Fibroblast of villous mesenchyme (primary cell): ENCODE measurements at places on chromosomes 5 and 9.

- DNase-seq, result no peak
Measured at GRCh38 chr5:42230839-42231238, 192.4 kb upstream of the GHR start.

- no peak for DNase-seq
Measured at GRCh38 chr5:41770799-41771198, 99.4 kb downstream of the OXCT1 start.

GRCh38 chr5:151750121-151750520 lies 8.3 kb downstream of the ATOX1 start:
- peak; percentile 45 for DNase-seq

GRCh38 chr5:10115669-10116068 lies 134.0 kb downstream of the ATPSCKMT start:
- DNase-seq, result no peak

DNA sequence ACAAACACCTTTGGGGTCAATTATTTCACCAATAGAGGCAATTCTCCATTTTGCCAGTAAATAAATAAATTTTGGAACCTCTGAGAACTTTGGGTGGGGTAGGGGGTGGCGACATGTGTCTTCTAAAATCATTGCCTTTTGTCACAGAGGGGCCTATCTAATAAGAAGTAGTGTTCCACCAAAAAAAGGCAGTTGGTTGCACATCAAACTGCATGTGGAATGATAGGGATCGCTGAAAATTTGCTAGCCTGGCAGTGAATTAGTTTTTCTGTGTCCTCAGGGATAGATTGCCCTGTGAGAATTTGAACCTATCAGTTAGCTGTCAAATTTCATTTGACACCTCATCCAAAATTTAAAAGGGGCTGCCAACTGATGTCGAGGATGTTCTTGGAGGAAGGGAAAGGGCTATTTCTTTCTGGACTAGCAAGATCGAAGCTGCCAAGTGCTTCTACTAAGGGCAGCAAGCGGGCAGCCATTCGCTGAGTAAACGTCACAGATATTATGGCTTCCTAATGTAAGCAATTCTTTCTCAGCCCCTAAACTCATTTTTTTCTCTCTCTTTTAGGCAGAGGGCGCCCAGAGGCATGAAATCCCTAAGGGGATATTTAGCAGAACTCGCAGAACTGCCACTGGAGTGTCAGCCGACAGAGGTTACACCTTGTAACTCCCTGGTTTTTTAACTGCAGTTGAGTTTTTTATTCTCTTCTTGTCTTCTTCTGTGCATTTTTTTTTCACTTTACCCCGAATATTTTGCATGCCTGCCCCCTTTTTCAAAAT lies 2208.1 kb upstream of the WWC1 start:
- DNase-seq, result no peak

DNA sequence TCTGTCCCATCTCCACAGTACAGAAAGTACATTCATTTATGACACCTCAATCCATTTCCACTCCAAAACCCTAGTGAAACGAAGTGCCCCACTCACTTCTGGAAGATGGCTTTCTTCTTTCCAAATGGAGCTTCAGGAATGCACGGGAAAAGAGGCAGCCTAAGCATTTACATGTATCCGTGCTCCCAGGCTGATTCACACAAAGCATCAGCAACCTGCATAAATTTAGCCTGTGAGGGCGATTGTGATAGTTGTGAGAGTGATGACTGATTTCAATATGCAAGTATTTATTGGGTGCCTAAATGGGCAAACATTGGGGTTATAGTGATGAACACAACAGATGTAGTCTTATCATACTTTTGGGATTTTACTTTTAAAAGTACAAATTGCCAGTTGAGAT lies 86.6 kb downstream of the PLPPR1 start:
- no peak for DNase-seq
